ENCODE measurements at places on chromosomes 4 and X.

GRCh38 chrX:22746081-22746480, 253.7 kb upstream of the DDX53 start:
- DNase-seq: no peak

DNA sequence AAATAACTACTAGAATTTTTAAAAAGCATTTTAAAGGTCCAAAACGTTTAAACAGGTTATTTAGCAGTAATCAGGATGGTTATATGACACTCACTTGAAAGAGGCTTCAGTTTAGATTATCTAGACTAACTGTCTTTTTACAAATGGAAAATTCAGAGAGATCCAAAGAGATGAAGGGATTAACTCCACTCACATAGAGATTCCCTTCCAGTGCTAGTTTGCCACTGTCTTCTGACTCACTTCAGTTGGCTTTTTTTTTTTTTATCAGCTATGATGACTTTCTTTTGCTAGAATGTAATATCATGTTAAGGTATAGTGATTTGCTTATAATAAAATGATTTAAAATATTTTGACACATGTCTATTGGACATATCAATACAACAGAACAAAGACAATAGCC, 43.8 kb downstream of the GALNT7 start:
- no peak for DNase-seq

GRCh38 chr4:78776729-78777575, 802 bp downstream of the BMP2K start:
- DNase-seq: peak; percentile 36

- DNase-seq: no peak
These were observed 10.8 kb downstream of the NOX1 start for GRCh38 chrX:100863326-100863864.

DNA sequence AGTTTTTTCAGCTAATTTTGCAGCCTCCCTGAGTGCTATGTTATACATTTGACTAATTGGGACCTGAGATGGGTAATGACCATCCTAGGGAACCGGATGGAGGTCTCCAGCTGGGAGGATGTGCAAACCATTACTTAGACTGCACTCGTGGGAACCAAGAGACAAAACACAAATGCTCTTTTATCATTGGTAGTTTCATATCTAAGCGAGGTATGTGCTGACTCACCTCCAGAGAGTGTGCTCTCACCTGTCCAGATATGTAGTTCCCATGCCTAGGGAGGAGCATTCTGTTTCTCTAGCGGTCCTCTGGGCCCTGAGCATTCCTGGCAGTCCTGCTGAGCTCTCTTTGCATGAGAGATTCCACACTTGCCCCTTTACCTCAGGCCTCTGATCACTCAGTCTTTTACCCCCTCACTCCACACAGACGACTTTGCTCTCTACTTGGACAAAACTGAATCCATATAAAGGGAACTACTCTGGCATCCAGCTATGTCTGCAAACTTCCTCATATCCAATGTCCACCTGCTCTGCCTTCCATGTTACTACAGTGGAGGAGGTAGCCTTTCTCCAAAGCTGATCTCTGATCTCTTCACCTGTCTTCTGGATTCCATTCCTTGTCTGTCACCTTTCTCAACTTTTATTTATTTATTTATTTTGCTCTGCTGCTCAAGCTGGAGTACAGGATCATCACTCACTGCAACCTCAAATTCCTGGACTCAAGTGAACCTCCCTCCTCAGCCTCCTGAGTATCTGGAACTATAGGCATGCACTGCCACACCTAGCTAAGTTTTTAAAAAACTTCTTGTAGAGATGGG, 88.4 kb downstream of the LRP2BP start:
- no peak for DNase-seq

- no peak for DNase-seq
These were observed 33.6 kb downstream of the RPGR start for GRCh38 chrX:38293741-38294140.

DNA sequence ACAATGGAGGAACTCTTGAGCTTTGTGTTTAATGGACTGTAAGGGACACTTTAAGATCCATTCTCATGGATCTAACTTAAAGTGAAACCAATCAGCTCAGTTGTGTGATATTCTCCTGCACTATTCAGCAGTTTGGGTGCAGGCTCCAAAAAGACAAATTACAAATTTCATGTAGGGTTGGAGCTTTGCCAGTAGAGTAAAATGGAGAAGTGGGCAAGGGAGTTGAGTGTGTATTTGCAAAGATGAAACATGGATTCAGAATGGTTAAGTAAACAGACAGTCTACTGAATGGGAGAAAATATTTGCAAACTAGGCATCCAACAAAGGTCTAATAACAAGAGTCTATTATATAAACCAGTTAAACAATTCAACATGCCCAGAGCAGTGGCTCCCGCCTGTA, 21.2 kb upstream of the MID2 start:
- no peak for DNase-seq

DNA sequence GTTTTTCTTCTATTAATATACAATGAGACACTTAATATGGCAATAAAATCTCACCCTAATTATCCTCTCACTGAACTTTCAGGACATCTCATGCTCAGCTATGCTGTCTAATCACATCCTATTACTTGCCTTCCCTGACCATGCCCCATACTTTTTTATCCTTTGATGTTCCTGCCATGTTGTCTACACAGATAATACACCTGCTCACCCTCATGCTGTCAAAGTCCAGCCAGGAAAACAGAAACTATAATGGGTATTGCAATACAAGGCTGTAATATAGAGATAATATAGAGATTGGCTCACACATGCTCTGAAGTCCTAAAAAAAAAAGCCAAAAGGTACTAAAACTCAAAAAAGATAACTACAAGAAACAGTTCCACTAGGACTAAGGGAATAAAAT, 305.4 kb downstream of the PRDM5 start:
- DNase-seq: no peak

DNA sequence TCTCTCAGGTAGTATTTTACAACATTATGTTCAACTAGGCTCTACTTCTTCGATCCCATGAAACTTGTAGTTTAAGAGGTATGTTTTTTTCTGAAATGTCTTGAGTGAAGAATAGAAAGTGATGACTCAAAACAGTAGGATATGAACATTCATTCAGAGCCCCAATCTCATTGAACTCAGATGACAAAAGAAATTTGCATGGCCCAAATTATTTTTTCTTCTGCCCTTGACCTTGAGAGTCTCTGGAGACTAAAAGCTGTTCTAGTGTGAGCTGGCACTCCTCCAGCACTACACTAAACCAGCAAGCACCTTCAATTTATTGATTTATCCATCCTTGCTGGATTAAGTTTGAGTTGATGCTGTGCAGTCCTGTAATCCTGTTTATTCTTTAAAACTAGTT, 4.0 kb downstream of the DCLK2 start:
- DNase-seq: no peak

- DNase-seq: no peak
These were observed 53.5 kb downstream of the TMEM164 start for GRCh38 chrX:110056419-110056818.

GRCh38 chrX:150769408-150769807, 76.2 kb downstream of the MTMR1 start:
- no peak for DNase-seq

DNA sequence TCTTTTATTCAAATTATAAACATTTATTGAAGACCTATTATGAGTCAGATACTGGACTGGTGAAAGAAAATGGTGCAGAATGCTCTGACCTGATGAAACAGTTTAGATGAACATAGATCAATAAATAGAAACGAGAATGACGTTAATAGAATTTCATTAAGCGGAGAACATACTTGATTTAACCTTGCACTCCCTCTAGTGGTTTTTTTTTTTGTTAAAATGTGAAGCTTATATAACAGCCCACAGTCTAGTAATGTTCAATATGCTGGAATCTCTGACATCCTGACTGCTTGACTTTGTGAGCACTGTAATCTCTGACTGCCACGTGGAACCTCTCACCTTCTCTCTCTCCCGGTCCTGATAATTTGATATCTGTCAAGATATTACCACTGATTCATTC, 32.3 kb downstream of the HDAC8 start:
- DNase-seq: peak; percentile 6

DNA sequence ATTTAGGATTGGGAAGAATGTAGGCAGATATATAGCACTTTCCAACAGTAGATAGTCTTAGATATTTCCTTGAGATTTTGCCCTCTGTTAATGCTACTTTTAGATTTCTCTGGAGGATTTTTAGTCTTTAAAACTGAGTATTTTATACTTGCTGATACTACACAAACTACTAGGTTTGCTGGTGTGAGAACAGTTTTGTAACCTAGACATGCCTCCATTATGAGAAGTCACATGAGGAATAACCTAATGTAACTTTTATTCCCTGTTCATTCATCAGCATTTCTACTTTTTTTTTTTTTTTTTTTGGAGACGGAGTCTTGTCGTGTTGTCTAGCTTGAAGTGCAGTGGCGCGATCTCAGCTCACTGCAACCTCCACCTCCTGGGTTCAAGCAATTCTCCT, 137.2 kb downstream of the RAPGEF2 start:
- no peak for DNase-seq

DNA sequence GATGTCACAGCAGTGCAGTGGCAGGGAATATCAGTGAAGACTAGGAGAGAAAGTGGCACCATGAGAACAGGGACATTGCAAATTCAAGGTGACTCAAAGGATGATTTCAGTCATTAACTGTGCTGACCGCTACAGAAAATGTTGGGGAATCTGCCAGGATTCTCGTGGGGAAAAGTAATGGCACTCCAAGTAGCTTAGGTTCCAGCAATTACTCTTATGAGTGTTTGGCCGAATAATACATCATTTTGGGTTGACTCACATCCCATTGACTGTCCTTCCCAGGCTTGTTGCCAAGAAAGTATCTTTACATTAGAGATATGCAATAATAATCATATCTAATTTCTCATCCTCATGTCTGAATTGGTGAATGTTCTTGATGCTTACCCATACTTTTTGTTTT, 1411.1 kb upstream of the PCDH7 start:
- DNase-seq: no peak

DNA sequence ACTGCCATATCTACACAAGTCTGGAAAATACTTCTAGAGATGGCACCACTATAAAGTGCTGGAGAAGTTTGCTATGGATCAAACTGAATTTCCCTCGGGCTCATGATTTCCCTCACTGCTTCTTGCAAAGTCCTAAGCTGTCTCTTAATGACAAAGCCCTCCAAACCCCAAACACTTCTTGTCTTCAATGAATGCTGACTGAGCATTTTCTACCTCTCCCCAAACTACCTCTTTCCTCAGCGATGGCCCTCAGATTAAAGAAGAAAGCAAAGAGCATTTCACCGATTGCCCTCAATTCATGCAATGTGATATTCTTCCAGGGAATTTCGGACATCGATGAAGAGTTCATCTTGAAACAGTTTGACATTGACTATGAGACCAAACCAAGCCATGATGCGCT, 19.7 kb downstream of the FAM47E start:
- DNase-seq: no peak

GRCh38 chr4:69858690-69859089, 1.3 kb downstream of the SULT1E1 start:
- no peak for DNase-seq

DNA sequence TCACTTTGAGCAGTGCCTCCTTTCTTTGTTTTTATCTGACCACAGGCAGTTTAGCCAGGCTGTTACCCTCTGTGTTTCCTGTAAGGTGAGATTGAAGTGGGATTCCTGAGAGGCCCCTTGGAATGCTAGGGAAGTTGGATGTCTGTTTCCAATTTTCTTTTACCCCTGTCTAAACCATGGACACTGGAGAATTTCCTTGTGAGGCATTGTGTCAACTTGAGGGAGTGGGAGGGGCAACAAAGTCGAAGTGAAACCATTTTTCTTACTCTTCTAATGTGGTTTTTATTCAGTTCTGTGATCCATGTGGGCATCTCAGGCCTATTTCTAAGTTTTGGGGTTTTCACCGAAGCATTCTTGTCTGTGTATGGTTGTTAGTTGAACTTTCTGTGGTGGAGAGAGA, 296.1 kb upstream of the UGT8 start:
- no peak for DNase-seq

DNA sequence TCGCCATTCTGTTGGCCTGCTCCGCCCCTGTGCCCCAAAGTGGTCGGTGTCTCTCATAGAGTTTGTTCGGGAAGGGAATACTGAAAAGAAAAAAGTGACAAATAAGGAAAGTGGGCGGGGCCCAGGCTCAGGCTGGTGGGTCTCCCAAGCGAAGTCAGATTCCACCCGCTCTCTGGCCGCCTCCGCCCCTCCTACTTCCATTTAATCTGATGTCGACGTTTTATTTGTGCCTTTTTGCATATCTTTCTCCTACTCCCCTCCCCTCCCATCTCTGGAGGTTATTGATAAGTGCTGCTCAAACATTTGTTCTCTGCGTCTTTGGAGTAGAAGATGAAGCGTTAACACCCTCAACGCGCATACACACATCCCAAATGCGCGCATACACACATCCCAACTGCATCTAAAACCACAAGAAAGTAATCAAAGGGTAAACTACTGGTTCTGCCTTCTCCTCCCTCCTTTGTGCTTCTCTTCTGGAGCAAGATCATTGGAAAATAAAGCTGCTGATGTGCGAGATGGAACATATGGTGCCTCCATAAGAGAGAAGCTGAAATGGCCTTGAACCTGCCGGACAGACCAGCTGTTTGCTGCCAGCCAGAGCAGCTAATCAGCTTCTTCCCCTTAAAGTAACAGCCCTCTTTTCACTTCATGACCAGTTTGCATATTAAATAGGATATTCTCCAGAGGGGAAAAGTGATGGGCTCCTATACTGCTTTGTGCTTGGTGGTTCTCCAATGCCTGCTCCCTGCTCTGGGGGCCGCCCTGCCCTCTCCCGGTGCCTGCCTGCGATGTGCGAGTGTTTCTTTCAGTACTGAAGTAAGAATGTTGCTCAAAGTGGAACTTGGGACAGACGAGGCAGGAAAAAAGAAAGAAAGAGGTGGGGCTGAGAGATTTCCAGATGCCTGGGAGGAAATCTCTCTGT, 3.1 kb downstream of the MAMLD1 start:
- no peak for DNase-seq

DNA sequence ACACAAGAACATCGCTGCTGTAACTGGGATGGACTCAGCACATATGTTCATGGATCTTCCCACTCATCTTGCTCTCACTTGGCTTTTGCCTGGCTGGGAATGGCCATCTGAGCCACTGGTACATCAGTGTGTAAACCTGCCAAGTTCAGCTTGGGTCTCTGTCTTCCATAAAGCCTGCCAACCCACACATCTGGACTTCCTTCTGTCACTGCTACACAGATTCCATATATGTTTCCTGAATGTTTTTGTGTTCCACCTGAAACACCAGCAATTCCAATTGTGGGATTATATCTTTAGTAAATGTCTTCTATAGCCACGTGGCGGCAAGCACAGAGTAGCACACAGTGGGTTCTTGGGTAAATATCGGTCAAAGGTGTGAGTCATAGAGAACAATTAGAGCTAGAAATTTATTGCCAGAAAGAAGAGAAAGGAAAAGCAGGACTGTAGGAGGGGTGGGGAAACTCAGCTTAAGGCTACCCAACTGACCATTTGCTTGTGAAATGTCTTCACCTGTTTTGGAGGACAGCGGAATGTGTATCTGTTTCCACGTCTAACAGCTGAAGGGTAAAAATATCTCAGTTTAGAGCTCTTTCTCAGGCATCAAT, 125.9 kb downstream of the MFAP3L start:
- no peak for DNase-seq

DNA sequence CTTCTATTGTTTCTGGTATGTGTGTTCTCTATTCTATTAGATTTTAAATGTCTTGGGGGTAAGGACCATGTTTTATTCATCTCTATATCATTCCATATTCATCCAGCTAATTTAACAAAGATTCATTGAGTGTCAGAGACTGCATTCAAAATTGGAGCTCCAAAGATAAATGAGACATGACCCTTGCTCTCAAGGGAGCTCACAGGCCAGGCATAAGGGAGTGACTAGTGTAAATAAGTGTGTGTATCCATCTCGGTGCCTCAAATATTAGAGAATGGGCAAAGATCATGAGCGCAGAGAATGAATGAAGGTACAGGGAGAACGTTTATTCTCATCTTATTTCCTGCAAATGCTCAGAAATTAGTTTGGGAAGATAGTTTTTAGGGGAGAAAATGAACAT, 150.1 kb upstream of the CASK start:
- DNase-seq: no peak

All from GM04504 (cell line).